ENCODE measurements at places on chromosomes 6 and 20. TPM values are rescaled to one million over a fixed set of nuclear protein-coding genes. Genes with fewer than 3 reads are reported as not detected.

The OR2B3 gene
- total RNA-seq: not detected

The TMC2 gene
- not detected for total RNA-seq

The ZNF391 gene
- 0.75 TPM for total RNA-seq

The CLDN20 gene
- total RNA-seq: not detected

The TTK gene
- 9.4 TPM for total RNA-seq

The SGK1 gene
- 1,075 TPM for total RNA-seq

DNA sequence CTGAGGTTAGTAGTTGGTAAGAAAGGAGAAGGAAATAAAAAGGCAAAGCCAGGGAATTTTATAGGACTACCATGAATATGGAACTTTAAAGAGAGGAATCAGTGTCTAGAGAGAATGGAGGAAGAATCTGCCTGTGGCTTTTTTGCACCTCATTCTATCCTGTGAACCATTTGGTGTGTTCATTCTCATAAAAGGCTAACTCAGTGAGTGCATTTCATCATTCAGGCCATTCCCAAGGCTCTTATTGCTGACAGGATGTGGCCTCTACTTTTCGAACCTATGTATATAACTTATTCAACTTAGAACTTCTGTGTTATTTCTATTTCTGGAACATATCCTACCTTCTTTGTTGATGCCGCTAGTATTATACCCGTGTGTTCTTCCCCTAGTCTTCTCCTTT lies 27.1 kb downstream of the HSF2 start:
- no peaks in the 10 kb centered on the region for H3K27me3 ChIP-seq
- H3K27ac ChIP-seq: no peak overlapping the region
- peaks cover 24% of the 10 kb centered on the region for H3K36me3 ChIP-seq
- no peak overlapping the region for H3K4me3 ChIP-seq

GRCh38 chr6:149931501-149931900 lies 8.6 kb upstream of the RAET1G start:
- no peaks in the 10 kb centered on the region for H3K4me1 ChIP-seq
- H3K27me3 ChIP-seq: peaks cover 86% of the 10 kb centered on the region
- H3K4me3 ChIP-seq: no peak overlapping the region

DNA sequence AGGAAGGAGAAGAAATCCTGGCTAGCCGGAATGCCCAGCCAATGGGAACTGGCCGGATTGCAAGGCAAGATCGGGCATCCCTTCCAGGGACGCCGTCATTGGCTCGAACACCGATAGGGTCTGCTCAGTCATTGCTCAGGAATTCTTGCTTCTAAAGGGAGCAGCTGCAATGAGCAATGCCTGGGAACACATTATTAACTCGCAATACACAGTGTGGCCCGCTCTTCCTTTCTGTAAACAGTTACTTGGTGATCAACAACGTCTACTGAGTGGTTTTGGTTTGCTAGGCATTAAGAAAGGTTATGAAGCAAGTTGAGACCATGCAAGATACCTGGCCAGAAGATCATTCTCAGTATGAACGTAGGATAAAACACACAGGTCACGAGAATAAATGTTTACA lies 165.4 kb upstream of the CITED2 start:
- peaks cover 18% of the 10 kb centered on the region for H3K4me1 ChIP-seq
- peak overlapping the region; percentile 69 for H3K27ac ChIP-seq
- no peaks in the 10 kb centered on the region for H3K27me3 ChIP-seq
- H3K4me3 ChIP-seq: no peak overlapping the region
- H3K36me3 ChIP-seq: no peaks in the 10 kb centered on the region

DNA sequence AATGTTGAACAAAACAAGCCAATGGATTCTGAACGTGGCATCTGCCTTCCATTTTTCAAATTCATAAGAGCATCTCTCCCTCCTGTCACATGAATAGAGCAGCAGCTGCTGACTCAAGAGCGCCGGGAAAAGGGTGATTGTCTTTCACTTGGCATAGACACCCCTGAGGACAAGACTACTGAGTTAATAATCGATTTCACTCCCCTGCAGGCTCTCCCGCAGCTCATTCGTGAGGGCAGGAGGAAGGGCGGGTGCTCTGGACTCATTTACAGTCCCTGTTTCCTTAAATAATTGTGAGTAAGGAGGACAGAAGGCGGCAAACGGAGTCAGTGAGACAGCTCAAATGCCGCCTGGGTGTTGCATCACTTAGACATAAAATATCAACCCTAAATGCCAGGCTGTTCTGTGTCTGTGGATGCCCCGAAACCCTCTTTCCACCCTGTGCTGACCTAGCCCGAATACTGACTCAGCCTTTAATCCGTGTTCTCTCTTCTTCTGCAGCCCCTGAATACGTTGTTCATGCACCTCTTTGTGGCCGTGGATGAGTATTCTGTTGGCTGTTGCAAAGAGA lies 21.6 kb downstream of the CFAP61 start:
- no peak overlapping the region for H3K27ac ChIP-seq
- no peak overlapping the region for H3K4me3 ChIP-seq
- no peak for DNase-seq
- H3K27me3 ChIP-seq: peaks cover 13% of the 10 kb centered on the region

GRCh38 chr20:5969348-5969935 lies 19.0 kb downstream of the MCM8 start:
- DNase-seq: no peak
- peaks cover 10% of the 10 kb centered on the region for H3K36me3 ChIP-seq
- H3K4me3 ChIP-seq: no peak overlapping the region
- H3K4me1 ChIP-seq: no peaks in the 10 kb centered on the region
- no peak overlapping the region for H3K27ac ChIP-seq

DNA sequence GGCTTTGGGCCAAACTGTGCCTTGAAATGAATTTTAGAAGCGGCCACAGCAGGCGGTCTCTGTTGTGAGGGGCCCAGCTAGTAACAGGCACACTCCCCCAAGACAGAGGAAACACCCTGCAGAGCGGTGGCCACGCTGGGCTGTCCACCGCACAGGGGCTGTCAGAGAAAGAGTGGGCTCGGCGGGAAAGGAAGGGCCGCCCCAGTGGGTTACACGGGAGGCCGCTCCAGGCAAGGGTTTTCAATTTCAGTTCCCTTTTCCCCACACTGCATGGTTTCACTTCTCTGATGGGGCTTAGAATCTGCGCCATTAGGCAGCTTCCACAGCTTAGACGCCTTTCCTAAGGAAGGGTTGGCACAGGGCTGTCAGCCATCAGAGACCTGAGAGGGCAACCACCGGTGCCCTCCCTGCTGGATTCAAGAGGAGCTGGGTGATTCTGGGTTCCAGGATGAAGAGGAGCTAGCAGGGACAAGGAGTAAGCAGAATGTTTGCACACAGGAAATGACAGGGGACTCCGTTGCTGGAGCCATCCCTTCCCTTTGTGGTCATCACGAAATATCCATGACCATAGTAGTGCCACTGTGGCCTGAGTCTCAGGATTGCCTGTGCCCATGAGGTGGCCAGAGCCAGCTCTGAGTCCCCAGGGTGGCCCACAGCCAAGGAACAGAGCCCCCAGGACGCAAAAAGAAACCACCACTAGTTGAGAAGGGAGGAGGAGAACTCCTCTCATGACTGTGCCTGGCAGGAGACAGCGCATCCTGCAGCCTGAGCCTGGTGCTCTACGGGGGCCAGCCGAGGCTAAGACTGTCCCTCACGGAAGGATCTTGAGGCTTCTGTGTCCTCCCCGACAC lies 282.7 kb downstream of the NRN1 start:
- no peaks in the 10 kb centered on the region for H3K4me1 ChIP-seq
- H3K27me3 ChIP-seq: no peaks in the 10 kb centered on the region
- H3K27ac ChIP-seq: peak overlapping the region; percentile 48
- no peak overlapping the region for H3K4me3 ChIP-seq

GRCh38 chr20:17758010-17758409 lies 58.2 kb downstream of the BANF2 start:
- DNase-seq: no peak
- H3K4me3 ChIP-seq: no peak overlapping the region
- no peaks in the 10 kb centered on the region for H3K27me3 ChIP-seq

GRCh38 chr20:44997171-44997570 lies 30.9 kb downstream of the STK4 start:
- no peak overlapping the region for H3K4me3 ChIP-seq
- H3K27ac ChIP-seq: no peak overlapping the region
- H3K4me1 ChIP-seq: peaks cover 19% of the 10 kb centered on the region
- peaks cover 4% of the 10 kb centered on the region for H3K36me3 ChIP-seq
- no peaks in the 10 kb centered on the region for H3K27me3 ChIP-seq

All from transverse colon (tissue), 4 donors.